Left colon (tissue), 2 donors: ENCODE measurements at places on chromosomes 6 and 20.

- peak; percentile 46 for DNase-seq
These were observed 30.5 kb upstream of the HFE start for GRCh38 chr6:26056583-26057350.

DNA sequence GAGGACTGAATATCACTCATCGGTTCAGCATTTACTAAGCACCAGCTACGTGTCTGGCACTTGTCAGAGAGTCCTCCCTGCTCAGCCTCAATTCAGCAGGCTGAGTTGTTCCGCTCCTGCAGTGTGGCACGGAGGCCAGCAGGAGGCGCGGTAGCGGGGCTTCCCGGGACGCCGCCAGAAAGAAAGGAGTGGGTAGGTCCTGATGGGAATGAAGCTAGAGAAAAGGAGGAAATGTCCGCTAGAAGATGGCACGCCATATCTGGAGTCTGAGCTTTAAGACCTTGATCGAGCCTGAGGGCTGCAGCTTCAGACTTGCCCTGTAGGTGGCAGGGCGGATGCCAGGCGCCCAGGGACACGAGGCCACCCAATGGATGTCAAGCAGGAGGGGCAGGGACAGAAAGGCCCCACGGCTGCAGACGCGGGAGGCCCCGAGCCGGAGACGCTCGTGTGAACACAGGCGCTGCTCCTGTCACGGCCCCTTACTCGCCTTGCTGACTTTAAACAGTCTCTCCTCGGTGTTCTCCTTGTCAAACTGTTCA, 18.7 kb downstream of the SERPINB6 start:
- peak; percentile 86 for DNase-seq

- DNase-seq, result no peak
These were observed 272.7 kb downstream of the GRIK2 start for GRCh38 chr6:101666256-101666655.

DNA sequence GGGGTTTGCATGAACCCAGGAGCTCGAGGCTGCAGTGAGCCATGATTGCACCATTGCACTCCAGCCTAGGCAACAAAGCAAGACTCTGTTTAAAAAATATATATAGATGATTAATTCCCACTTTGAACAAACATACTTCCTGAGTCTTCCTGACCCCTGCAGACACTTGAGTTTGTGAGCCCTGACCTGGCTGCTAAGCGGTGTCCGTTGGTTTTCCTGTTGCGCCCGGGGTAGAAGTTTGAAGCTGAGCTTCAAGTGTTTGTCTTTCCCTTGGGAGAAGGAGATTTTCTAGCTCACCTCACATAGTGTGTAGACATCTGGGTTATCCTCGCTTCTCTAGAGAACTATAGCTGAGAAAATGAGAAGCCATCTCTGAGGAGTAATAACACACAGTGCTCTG, 11.7 kb upstream of the BCAS1 start:
- no peak for DNase-seq

- no peak for DNase-seq
These were observed 108.8 kb downstream of the PPP1R14C start for GRCh38 chr6:150251566-150252186.

DNA sequence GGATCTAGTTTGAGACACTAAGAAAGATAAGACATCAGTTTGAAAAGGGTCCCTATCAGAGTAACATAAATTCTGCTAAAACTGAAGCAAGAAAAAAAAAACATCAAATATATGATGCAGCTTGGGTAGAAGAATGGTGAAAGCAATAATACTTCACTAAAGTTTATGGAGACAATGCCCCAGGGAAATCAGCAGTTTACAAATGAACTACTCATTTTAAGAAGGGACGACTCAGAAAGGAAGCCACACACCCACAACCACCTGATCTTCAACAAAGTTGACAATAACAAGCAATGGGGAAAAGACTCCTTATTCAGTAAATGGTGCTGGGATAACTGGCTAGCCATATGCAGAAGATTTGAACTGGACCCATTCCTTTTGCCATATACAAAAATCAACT, 143.5 kb downstream of the TPBG start:
- no peak for DNase-seq

DNA sequence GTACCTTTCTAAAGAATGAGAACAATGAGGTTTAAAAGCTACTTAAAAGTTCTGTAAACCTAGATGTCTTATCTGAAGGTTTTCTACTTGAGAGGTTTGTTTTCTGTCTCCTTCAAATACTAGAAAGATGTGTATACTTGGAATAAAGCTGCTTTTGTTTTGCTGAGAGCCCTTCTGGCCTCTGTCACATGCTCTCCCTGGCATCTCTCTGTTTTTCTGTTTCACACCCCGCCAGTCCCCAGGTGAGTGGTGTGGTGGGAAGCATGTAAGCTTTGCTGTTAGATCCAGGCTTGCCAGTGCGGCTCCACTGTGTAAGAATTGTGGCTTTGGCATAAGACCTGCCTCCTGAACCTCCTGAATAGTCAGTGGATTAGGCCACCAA, 56.8 kb downstream of the SNX9 start:
- DNase-seq, result no peak

DNA sequence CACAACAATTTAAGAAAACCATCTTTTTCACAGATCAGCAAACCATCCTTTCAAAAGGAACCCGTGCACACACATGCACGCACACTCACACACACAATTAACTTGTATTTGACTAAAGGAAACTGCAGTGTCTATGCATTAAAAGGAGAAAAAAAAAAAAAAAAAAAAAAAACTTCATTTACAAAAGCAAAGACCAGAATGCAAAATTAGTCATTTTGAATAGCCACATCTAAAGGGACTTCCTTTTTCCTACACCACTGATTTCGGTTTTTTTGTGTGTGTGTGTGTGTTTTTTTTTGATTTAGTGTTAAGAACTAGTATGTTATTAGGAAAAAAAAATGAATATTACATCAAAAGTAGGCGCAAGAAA, 6.3 kb downstream of the ZMYND8 start:
- no peak for DNase-seq

- no peak for DNase-seq
These were observed 461.3 kb downstream of the GJA1 start for GRCh38 chr6:121896771-121897170.

DNA sequence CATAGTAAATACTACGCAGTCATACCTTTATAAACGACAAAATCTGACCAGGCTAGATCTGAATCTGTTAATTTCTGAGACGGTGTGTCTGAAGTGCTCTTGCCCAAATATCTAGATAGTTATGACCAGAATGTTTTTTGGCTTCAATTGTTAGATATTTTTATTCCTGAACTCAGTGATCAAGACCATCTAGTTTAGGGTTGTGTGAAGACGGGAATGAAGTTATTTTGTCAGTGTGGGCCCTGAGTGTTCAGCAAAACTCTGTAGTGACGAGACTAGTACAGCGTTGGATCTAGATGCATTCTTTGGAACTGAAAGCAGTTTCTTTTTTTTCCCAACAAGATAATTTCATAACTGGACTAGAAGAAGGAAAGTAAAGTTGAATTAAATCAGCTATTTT, 3.1 kb downstream of the STXBP5 start:
- no peak for DNase-seq

DNA sequence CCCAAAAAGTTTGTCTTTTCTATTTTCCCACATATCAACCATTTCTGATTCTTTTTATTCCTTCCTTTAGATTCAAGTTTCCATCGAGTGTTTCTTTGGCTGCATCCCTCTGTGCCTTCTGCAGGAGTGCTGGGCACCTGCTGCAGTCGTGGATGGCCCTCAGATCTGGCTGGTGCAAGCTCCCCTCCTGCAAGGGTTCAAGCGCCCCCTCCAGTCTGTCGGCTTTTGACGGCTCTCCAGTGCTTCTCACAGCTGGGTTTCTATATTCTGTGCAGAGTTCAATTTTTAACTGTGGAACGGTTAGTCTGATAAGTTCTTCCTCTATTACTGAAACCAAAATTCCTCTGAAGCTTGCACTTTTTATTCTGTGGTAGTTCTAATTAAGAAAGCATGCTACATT, 132.1 kb downstream of the HUS1B start:
- DNase-seq, result no peak

DNA sequence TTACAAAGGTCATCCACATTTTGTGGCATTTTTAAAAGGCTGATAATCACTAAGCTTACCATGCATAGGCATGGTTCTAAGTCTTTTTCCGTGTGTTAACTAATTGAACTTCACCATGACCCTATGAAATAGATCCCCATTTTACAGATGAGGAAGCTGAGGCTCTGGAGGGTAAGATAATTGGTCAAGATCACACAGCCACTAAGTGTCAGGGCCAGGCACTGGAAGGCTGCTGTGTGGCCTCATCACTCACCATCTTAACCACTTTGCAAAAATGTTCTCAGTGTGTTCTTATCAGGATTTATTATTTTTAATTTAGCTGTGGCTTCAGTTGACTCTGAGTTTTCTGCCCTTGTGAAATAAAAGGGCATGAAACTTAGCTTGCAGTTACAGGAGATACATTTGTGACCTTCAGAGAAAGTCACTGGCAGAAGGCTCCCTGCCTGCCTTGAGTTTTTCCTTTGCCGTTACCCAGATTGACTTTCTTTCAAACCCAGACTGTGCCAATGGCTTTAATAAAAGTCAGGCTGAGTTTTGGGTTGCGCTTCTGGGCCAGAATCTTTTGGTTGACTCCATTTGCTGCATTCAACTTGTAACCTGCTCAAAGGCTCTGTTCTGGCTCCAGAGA, 82.0 kb downstream of the EZR start:
- no peak for DNase-seq

DNA sequence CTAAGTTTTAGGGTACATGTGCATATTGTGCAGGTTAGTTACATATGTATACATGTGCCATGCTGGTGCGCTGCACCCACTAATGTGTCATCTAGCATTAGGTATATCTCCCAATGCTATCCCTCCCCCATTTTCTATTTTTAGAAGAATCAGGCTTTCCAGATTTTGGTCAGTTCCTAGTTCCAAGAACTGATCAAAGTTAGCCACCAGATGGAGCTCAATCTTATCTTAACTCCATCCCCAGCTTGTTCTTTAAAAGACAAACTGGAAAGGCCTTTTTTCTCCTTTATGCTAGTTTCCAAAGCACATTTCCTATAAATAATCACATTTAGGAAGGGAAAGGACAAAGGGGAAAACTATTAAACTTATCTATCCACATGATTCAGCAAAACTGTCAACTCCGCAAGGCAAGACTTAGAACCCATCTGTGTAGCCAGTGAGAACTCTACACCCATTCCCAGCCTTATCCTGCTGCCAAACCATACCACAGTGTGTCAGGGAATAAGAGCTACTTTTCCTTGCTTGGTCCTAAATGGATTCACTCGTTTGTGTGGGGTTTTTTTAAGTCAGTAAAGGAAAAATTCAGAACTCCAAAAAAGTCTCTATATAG, 22.8 kb upstream of the KHDC1 start:
- no peak for DNase-seq

GRCh38 chr6:19705606-19706005, 131.6 kb upstream of the ID4 start:
- no peak for DNase-seq

GRCh38 chr6:17907406-17908229, 79.8 kb downstream of the KIF13A start:
- peak; percentile 25 for DNase-seq

DNA sequence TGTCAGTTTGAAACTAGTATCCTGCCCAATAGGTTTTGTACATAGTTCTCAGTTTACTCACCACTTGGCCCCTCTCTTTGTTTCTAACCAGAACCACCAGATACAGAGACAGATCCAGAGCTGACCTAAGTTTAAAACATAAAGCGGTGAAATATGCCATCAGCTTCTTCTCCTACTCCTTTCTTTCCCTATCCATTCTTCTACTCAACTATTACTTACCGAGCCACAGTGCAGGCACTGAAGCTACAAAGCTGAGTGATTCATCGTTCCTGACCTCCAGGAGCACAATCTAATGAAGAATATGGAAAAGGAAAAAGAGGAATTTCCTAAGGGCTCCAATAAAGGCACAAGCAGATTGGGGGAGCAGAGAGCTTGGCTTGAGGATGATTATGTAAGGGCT, 286.0 kb downstream of the FOXC1 start:
- DNase-seq, result no peak

- no peak for DNase-seq
These were observed 27.1 kb upstream of the SYNCRIP start for GRCh38 chr6:85669735-85670194.

DNA sequence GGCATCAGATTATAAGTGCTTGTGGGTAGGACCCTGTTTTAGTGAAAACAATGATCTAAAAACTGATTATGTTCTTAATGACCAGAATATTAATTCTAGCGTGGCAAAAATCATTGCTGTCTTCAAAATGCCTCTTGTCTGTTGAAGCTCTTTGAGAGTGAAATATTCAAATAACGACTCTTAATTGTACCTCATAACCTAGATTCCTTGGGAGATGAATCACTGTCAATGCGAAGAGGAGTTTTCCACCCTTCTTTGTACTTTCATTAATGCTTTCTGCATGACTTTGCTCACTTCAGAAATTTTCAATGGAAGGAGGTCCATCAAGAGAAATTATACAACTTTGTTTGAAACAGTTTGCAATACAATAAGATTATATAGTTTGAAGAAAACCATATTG, 71.5 kb downstream of the CRYBG1 start:
- DNase-seq, result no peak

DNA sequence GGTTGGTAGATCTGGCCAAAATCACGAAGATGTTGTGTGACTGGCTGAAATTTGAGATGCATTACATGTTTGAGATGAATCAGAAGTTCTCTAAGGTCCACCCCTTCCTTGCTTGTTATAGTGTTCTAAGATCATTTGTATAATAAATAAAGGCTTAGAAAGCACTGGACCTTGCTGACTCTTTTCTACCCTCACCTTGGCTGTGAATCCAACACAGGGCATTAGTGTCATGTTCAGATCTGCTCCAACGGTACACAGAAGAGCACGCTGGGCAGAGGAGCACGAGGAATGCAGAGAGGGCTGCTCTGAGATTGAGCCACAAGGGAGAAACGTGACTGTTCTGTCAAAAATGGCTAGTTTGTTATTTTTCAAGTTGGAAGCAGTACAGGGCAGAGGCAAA, 169.5 kb upstream of the HDAC2 start:
- no peak for DNase-seq

- DNase-seq, result peak; percentile 56
These were observed 9.4 kb downstream of the ABCC10 start for GRCh38 chr6:43436577-43437282.

DNA sequence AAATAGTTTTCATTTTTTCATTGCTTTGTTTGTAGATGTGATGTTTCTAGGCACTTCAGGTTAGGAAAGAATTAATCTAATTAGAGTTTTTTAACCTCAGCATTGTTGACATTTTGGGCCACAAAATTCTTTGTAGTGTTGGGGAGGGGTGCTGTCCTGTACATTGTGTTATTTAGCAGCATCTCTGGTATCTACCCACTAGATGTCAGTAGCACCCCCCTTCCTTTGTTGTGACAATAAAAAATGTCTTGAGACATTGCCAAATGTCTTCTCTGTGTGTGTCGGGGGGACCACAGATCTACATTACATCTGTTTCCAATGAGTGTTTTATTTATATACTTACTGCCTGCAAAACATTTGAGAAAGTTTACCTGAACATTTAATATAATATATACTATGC, 45.6 kb downstream of the EYA4 start:
- no peak for DNase-seq

- no peak for DNase-seq
These were observed 79.7 kb upstream of the SYNDIG1 start for GRCh38 chr20:24389686-24390085.

GRCh38 chr20:19922716-19923115, 94.4 kb upstream of the NAA20 start:
- no peak for DNase-seq
